ENCODE measurements at places on chromosomes 11 and 22.

- DNase-seq = no peak
Measured at GRCh38 chr22:29158546-29158945, 47.1 kb upstream of the EMID1 start.

DNA sequence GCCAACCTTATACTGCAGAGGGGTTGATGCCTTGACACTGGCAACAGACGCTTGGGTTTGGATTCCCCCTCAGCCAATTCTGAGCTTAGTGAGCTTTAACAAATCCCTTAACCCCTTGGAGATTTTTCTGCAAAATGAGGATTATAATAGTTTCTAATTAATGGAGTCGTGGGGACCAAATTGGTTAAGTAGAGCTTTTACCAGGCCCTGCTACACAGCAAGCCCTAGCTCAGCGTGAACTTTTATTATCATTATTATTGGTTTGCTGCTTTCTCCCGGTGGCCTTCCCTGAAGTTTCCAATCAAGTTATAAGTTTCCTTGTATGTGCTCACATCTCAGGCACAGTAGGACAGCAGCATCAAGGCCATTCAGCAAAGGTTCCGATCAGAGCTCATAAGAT lies 156.6 kb upstream of the GUCY1A2 start:
- no peak for DNase-seq

GRCh38 chr11:761526-762108 lies 14.4 kb downstream of the TALDO1 start:
- no peak for DNase-seq

- DNase-seq = no peak
Measured at GRCh38 chr11:48088682-48089050, 108.3 kb downstream of the PTPRJ start.

DNA sequence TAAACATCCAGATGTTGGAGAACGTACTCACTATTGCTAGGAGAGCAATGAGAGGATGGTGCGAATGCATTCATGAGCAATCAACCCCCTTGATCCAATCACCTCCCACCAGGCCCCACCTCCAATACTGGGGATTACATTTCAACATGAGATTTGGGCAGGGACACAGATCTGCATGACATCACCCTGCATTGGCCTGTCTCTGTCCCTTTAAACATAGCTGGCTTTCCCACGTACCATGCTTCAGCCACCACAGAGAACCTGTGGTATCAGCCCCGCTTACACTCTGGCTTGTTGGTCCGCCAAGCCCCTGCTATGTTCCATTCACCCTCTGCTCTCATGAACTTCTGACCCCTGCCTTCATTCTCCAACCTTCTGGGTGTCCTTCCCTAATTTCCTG lies 157.5 kb upstream of the E2F8 start:
- DNase-seq = no peak

DNA sequence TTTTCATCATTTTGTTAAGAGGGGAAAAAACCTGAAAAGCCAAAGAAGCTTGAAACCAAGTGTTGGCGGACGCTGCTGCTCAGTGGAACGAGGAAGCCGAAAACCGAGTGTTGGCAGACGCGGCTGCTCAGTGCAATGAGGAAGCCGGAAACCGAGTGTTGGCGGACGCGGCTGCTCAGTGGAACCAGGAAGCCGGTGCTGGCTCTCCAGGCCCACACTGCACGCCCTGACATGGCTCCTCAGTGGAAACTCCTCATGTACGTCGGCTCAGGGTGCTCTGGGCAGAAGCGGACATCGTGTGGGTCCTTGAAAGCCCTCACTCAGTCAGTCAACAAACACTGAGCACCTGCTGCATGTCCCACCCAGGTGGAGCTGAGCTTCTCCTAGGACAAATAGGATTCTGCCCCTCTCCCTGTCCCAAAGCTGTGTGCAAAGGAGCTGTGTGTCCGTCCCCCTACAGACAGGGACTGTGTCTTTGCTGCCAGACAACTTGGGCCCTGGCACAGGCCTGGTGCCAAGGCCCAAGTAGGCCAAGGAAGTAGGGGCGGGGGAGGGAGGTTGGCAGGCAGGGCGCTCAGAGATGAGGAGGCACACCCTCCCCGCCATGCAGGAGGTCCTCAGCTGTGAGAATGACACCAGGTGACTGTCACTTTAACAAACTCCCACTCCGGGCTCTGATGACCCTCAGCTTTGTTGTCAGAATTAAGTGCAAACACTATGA lies 37.3 kb downstream of the PHF21B start:
- no peak for DNase-seq

GRCh38 chr11:18132341-18132740 lies at the start of gene MRGPRX3:
MRGPRX3 (plus strand) TSS chr11:18132571; CDS start chr11:18137203, 4,632 bp downstream.
- no peak for DNase-seq

DNA sequence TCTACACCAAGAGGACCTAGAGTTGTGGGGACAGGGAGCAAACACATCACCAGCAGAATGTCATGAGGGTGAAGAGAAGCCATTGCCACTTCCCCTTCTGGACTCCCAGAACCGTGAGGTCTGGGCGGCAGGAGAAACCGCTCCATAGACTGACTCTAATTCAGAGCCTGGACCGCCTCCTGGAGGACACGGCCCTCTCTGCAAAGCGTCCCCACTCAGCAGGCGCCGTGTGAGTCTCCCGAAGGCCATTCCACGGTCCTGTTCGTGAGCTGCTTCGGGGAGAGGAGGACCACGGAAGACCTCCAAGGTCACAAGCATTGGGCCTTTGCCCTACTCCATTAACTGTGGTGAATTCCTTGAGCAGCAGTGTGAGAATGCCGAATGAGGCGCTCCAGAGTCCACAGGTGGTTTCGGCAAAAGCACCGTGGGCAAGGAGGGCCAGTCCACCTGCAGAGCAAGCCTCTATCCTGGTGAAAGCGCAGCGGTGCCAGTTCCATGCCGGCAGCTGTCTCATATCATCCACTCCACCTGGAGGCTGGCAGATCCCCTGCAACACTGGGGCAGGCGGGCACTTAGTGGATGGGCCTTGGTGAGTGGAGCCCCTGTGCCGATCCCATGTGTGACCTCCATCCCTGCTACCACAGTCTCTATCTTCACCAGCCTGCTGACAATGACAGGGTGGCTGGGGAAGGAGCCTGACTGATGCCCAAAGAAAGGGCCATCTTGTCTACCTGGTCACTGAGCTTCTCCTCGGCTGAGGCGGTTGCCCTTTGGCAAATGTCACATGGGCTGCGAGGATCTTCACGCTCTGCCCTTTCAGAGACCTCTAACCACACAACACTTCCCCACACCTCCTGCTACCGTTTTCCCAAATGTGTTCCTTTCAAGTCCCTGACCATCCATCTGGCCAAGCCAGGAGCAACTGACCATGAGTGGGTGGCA lies 7.5 kb downstream of the C11orf21 start:
- DNase-seq = peak; percentile 86

DNA sequence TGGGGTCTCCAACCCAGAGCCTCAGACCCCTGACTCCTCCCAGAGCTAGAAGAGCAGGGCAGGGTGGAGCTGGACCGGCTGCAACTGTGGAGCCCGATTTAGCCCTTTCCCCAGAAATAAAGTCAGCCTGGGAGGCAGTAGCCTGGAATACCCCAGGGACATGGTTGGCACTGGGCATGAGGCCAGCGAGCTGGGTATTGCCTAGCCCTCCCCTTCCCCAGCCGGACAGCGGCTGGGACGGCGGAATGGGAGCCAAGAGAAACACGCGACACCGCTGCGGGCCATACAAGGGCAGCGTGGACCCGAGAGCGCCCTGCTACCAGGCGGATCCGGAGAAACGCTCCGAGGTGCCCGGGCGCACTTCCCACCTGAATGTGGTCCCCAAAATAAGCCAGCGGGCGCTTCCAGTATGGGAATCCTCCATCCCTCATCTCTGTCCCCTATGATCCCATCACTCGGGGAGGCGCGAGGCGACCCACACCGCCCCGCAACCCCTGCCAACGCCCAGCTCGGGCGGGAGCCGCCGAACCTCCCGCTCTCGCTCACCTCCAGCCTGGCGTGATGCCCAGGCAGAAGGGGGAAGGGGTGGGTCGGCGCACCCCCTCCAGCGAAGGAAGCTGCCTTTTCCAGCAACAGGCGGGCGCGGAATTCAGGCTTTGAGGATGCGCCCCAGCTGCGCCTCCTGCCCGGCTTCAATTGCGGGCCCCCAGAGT lies 758 bp downstream of the MCAM start:
- DNase-seq = no peak

GRCh38 chr22:42258126-42258525 lies 12.3 kb downstream of the TCF20 start:
- no peak for DNase-seq

GRCh38 chr11:66978717-66979116 lies 3.6 kb downstream of the C11orf86 start:
- no peak for DNase-seq

- no peak for DNase-seq
Measured at GRCh38 chr11:35207471-35208403, 68.8 kb downstream of the CD44 start.

- no peak for DNase-seq
Measured at GRCh38 chr22:29043906-29044575, 17.6 kb downstream of the C22orf31 start.

GRCh38 chr11:68439355-68440065 lies 21.0 kb upstream of the PPP6R3 start:
- no peak for DNase-seq

DNA sequence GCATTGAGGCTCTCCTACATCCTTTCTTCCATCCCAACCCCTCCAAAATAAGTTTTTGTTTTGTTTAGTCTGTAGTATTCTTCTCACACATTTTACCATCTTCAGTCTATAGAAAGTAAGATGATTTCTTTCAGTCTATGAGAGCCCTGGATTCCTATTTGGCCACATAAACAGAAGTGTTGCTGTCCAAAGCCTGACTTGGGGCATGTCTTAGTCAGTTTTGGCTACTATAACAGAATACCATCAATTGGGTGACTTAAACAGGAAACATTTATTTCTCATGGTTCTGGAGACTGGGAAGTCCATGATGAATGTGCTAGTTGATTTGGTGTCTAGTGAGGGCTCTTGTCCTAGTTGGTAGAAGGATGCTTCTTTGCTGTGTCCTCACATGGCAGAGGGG lies 146.8 kb upstream of the DDI1 start:
- DNase-seq = no peak

GRCh38 chr11:68724293-68724692 lies 27.0 kb downstream of the TESMIN start:
- DNase-seq = peak; percentile 75

DNA sequence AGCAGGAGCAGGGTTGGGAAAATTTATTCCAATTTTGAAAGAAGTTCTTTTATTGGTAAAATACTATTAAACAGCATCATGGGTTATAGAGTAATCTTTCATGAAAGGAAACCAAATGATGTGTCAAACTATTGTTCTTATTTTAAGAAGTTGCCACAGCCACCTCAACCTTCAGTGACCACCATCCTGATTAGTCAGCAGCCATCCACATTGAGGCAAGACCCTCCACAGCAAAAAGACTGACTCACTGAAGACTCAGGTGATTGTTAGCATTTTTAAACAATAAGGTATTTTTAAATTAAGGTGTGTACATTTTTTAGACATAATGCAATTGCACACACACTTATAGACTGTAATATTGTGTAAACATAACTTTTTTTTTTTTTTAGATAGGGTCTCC lies 3.7 kb upstream of the HEPHL1 start:
- no peak for DNase-seq

- peak; percentile 54 for DNase-seq
Measured at GRCh38 chr22:36328635-36329253, 59.0 kb downstream of the MYH9 start.

GRCh38 chr11:1219834-1220815 lies 2.7 kb upstream of the MUC5B start:
- DNase-seq = no peak

- DNase-seq = no peak
Measured at GRCh38 chr11:823441-824291, 4.1 kb upstream of the CRACR2B start.

- peak; percentile 66 for DNase-seq
Measured at GRCh38 chr11:47523490-47524225, 29.3 kb downstream of the CELF1 start.

GRCh38 chr11:2758751-2759150 lies 59.0 kb upstream of the KCNQ1OT1 start:
- DNase-seq = no peak

GRCh38 chr11:45383224-45383623 lies 97.1 kb upstream of the SYT13 start:
- DNase-seq = peak; percentile 69

DNA sequence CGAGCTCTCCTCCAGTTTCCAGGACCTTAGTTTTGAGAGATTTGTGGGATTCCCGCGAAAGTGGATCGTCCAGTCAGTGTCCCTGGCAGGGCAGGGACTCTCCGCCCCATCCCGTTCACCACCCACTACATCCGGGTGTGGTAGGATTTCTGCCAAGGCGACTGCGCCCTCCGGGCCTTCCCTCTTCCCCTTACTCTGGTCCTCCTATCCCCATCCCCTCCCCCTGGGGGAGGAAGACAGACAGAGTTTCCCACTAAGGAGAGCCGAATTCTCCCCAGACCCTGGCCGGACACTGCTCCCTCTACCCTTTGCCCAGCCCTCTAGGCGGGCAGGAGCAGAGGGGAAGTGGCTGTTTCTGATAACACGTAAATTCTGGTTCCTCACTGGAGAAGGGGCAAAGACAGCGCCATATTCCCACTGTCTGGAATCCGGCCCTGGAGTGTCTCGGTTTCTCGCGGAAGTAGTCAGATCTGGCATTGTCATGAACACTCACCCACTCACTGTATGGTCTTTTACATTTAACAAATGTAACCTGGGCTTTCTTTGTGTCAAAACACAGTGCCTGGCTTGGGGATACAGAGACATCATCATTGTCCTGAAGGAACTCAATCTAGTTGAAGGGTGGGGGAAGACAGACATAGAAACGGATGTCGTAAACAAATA lies 1.1 kb upstream of the NECTIN1 start:
- peak; percentile 90 for DNase-seq

DNA sequence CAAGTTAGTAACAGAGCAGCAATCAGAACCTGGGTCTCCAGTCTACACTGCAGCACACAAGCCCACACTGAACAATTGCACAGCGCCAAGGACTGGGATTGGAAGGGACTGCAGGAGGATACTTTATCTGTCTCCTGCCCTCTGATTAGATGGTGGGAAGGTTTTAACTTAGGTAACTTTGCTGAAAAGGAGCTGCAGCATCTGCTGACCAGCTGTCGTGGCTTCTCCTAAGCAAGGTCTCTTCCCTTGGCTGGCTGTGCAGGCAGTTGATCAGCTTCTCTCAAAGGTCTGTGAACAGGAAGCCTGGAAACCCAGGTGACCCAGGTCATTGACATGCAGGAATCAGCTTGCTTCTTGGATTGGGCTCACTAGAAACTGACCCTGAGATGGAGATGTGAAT lies 82.4 kb downstream of the ISX start:
- no peak for DNase-seq
